ENCODE measurements at places on chromosomes 6 and 20. TPM values are rescaled to one million over a fixed set of nuclear protein-coding genes. Genes with fewer than 3 reads are reported as not detected.

Gene PRRT1
- 0.21 TPM for total RNA-seq

Gene ADGRG6
- total RNA-seq = 134 TPM

Gene DACT2
- not detected for total RNA-seq

Gene EBF4
- 2.0 TPM for total RNA-seq

Gene NOX3
- total RNA-seq = not detected

Gene IP6K3
- not detected for total RNA-seq

Gene PDE7B
- 7.1 TPM for total RNA-seq

Gene OPN5
- not detected for total RNA-seq
